ENCODE measurements at places on chromosomes 5 and 9.

GRCh38 chr9:129696944-129697655 is 31.7 kb downstream of the PRRX2 start:
- DNase-seq = peak; percentile 92

DNA sequence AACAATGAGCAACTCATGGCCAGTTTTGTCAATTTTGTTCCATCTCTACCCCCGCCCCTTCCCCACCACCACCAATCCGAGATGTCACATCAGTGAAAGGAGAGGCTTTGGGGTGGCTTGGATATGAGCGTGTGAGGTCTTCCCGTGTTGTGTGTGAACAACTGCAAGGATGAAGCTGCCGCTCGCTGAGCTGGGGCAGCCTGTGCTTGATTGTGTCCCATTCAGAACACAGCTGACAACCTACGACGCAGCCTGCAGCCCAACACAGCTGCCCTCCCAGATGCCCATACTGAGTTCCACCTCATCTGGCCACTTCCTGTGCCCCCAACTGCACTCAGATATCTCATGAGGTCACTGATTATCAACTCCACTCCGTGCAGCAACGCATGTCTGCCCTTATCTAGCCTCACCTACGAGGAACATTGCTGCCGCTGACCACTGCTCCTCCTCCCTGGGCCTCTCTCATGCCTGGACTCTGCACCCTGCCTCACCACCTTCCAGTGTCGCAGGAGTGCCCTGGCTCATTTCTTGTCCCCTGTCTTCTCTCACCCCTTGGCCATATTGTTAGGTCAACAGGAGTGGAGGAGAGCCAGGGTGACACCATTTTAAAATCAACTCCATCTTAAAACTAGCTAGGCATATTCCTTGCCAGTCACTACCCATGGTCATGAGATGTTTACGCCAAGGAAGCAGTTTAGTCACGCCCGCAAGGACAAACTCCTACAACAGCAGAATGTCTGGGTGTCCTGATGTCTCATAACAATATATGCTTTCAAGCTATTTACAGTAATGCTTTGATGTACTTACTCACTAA is 7.3 kb upstream of the IL4 start:
- DNase-seq = no peak

DNA sequence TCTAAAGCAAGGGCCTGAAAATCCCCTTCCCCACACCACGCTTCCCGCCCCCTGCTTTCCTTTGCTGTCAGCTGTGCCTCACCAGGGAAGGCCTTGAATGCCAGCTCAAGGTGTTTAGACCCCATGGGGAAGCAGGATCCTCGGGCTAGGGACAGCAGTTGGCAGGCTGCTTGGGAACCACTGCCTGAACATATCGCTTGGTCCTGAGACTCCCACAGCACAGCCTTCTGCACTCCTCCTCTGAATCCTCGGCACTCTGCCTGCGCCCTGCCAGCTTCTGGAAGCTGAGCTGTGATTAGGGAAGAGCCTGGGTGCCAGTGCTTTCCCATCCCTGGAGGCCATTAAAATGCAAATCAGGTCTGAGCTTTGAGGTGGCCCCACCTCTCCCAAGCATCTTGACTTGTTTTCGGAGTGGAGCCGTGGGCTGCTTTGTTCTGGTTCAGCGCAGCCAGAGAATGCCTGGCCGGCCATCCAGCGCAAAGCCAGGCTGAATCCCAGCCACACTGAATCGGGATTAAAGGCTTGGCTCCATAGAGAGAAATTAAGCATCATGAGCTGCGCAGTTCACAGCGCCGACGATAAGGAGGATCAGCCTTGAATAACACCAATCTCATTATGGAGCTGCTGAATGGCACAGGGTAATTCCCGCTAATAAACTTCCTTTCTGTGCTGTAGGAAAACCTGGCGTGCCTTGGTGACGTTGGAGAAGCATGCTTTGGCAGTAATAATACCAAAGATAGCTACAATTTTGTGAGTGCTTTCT is 40.0 kb downstream of the AMBP start:
- DNase-seq = no peak

DNA sequence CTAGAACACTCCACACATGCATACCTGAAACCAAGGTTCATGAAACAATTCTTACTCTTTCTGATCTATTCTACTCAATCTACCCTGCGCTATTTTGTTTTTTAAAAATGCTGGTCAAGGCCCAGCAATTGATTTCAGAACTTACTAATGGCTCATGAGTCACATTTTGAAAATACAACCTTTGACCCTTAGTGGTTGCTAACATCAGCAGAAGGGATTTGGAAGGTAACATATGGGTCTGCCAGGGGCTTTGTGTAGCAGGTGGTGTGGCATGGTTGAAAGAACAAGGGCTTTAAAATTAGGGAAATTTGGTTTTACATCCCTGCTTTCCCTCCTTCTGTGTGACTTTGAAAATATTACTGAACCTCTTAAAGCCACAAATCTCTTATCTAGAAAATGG is 101.4 kb downstream of the ATG10 start:
- no peak for DNase-seq

DNA sequence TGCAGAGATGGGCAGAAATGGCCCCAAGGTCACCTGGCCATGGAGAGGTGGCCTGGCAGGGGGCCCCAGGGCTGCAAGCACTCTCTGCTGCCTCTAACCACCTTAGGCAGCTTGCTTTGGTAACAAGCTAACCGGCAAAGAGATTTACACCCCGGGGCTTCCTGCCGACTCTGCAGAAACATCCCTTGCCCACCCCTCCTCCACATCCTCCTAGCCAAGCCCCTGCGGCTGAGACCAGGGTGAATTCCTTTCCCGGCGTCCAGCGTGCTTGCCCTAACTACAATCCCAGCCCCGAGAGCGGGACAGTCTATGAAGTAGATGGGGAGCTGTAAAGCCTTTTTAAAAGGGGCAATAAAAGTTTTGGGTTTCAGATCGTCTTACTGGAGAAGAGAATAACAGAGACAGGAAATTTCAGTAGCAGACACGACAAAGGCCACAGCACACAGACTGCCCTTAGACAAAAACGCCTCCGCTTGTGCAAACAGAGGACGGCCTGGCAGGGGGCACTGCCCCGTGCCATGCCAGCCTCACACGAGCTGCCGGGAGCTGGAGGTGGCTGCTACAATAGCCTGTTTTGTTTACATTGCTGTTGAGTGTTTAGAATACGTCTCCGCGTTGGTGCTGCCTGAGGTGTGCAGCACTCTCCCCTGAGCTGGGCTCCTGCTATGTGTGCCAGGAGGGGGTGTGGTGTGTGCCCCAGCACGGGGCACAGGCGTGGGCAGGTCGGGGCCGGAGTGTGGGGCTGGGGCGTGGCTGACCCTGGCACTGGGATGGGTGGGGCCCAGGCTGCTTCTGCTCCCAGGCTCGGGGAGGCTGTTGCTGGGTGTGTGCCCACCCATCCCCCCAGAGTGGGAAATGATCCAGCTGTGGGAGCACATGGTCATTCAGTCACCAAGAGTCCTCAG is 15.3 kb downstream of the MYMK start:
- DNase-seq = no peak

DNA sequence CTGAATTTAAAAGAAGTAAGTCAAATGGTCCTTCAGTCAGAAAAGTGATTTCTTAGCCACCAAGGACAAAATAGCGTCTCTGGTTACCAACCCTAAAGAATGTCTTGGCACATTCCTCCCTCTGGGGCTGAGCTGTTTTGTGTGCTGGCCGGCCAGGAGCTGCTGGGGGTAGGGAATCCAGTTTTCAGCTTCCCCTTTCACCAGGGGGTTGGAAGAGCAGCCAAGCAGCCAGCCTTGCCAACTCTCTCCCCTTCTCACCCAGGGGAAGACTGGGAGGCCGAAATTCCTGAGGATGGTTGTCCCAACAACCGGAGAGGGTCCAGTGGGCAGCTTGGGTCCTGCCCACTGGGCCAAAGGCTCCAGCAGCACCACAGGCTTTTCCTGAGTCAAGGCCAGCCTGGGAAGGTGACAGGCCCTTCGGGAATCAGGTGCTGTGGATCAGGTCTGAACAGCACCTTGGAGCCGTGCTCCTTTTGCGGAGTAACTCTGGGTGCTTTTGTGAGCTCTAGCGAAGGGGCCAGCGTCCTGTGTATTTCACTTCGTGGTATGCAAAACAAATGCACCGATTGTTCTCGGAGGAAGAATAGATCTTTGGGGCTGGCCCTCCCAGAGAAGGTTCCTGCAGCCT is 4.2 kb downstream of the WWC1 start:
- DNase-seq = peak; percentile 77

DNA sequence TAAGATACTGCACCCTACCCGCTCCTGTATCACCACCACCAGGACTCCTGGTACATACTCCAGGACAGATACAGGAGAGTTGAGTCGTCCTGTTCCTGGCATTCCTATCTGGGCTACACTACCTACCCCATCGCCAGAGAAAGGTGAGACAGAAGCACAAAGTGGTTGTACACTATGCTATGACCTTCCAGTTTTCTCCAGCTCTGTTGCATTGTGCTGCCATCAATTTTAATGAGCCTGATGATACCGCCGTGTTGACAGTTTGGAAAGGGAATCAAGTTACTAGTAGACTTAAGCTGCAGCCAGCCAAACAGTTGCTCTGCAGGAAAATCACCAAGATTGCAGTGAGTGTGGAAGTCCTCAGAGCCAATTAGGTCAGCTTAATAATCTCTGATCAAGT is 35.2 kb downstream of the ANP32B start:
- DNase-seq = no peak

DNA sequence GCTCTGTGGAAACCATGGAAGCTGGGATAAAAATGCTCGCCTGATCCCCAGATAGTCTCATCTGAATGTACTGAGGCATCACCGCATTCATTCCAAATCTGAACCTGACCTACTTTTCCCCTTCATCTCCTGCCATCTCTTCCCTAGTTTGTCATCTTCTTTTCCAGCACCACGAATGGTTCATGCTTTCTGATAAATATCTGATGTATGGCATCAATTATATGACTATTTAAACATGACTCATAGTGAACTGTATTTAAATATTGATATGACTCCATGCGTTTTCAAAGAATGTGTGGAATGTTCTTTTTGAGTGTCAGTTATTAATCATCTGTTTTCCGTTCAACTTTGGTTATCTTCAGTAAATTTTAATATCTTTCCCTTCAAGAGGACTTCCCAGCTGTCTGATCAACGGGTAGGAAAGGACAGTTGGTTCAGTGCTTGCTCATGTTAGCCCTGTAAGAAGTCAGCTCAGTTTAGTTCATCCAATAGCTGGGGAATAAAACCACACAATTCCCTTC is 21.1 kb downstream of the BASP1 start:
- no peak for DNase-seq

DNA sequence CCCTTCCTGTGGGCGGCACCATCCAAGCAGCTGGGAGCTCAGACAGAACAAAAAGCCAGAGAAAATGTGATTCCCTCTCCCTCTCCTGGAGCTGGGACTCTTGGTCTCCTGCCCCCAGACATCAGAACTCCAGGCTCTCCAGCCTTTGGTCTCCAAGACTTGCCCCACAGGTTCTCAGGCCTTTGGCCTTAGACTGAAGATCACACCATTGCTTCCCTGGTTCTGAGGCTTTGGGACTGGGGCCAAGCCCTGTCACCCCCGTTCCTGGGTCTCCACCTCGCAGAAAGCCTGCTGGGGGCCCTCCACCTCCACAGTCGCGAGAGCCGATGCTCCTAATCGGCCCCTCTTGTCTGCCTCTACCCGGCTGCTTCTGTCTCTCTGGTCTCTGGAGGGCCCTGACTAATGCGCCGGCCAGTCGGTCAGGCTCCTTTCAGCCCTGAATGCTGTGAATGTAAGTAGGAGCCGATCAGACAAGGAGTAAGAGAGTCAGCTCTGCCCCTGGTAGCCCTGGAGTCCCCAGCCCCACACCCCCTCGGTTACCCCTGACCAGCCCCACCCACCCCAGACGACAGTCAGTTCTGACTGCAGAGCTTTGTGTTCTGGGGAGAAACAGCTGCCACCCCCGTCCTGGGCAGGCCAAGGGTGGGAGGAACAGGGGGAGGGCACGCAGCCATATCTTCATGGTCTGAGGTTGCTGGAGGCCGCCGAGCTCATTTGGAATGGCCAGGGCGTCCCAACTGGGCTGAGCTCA is 57.5 kb downstream of the VAV2 start:
- DNase-seq = no peak

DNA sequence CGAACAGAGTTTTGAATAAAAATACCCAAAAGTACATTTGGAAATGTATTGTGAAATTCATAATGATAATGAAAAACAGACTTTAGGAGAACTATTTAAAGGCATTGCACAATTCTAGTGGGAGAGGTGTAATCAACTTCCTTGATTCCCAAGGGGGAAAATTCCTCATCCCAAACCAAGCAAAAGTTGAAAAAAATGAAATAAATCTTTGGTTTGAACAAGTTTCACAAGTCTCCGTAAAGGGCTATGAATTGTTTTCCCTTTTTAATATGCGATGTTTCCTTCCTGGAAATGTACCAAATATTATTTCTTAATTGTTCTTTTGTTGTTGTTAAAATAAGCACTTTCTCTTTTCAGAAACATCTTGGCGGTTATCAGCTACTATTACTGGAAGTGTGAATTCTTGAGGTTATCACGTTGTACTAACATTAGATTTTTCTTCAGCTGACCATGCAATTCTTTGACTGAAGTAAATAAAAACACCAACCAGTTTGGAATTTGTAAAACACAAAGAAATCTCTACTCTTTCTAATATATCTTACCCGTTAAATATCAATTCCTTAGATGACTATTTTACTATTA is 59.3 kb downstream of the SVEP1 start:
- no peak for DNase-seq

GRCh38 chr5:22372826-22373660 is 480.1 kb downstream of the CDH12 start:
- no peak for DNase-seq

GRCh38 chr9:111016426-111017045 is 21.7 kb downstream of the LPAR1 start:
- DNase-seq = no peak
